ENCODE measurements at places on chromosomes 12 and 14. TPM values are rescaled to one million over a fixed set of nuclear protein-coding genes. Genes with fewer than 3 reads are reported as not detected.
A peak's percentile ranks its signal among the peaks of the same experiment; 100 is the strongest.

The SYCP3 gene
- total RNA-seq, result 0.88 TPM

The NRXN3 gene
- total RNA-seq, result 1.8 TPM

GRCh38 chr12:123744836-123745235 lies 17.3 kb upstream of the DNAH10 start:
- no peak for DNase-seq

GRCh38 chr12:19657732-19658130 lies 218.4 kb downstream of the AEBP2 start:
- DNase-seq, result no peak

The PSMD9 gene
- 33.0 TPM for total RNA-seq

DNA sequence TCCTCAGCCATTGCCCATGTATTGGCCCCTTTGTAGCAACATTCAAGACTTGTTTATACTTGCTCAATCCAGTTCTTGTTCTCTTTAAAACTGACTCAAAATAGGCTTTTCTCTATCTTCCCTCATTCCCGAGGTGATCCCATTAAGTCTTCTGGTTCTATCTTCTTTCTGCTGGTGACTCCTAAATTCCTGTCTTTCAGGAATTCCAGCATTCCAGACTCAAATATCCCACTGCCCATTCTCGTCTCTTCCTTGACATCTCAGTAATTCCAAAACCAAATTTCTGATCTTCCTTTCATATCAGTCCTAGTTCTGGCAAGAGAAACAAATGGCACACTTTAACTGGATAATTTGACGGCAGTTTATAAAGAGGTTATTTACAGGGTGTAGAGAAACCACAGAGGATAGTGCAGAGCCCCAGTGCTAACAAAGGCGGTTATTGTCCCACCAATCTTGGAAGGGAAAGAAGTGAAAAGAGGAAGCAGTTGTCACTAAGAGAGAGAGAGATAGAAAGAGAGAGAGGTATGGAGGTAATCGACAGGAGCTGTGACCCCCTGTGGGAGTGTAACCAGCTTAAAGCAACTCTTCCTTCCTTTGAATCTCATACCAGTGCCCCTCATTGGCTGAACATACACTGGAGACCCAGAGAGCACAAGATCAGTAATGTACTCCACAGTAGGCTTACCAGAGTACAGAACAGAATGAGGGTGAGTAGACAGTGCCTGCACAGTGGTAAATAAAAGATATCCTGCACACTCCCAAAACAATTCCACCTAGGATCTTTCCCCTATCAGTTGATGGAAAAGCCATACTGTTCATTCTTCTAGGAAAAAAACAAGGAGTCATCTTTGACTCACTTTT lies 177.6 kb upstream of the LMNTD1 start:
- no peak for DNase-seq

DNA sequence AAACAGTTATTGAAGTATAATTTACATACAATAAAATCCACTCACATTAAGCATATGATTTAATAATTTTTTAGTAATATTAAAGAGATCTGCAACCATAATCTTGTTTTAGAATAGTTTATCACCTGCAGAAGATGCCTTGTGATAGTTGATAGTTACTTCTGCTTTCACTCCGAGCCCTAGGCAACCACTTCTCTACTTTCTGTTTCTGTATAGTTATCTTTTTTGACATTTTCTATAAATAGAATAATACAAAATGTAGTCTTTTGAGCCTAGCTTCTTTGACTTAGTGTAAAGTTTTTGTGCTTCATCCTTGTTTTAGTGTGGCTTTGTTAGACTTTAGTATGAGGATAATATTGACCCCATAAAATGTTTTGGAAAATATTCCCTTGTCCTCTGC lies 111.0 kb downstream of the MNAT1 start:
- DNase-seq, result peak; percentile 34

- no peak for DNase-seq
These were observed 199.5 kb upstream of the SFSWAP start for GRCh38 chr12:131511391-131511802.

GRCh38 chr14:99177046-99177655 lies 94.8 kb downstream of the BCL11B start:
- DNase-seq, result no peak

GRCh38 chr12:19872621-19873540 lies 433.6 kb downstream of the AEBP2 start:
- no peak for DNase-seq

- DNase-seq, result no peak
These were observed 162.5 kb downstream of the SLC38A4 start for GRCh38 chr12:46663318-46663717.

DNA sequence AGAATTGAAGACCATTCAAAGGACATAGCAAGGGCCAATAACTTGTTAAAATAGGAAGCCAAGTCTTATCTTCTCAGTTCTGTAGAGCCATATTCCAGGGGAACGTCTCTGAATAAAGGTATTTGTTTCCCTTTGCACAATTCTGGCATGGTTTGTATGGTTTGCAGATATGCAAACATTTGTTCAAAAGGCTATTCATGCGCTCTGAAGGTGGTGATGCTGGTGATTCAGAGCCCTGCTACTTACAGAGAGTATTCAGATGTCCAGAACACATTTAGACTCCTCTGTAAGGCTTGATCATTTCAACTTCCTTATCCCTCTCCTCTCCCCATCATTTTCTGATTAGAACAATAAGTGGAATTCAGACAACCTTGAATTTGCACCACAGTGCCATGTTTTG lies 35.9 kb downstream of the SLC4A8 start:
- no peak for DNase-seq

The PITPNM2 gene
- 6.5 TPM for total RNA-seq

DNA sequence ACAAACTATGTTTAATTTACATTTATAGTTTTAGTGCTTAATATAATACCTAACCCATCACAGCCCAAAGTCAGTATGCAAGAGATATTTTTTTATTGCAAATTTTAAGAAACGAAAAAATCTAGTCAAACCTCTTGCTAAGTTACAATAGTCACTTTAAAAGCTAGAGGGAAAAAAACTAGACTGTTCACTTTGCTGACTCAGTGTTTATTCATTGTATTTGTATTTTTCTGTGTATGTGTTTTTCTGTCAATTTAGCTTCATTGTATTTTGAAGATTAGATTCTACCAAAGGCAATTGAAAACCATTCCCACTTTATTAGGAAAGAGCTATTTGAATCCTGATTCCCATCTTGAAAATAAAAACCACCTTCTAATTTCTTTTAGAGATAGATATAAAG lies 891.5 kb downstream of the SLC16A7 start:
- no peak for DNase-seq

The SERPINA12 gene
- total RNA-seq, result not detected

GRCh38 chr12:64587447-64587846 lies 22.8 kb upstream of the RASSF3 start:
- DNase-seq, result no peak

- peak; percentile 66 for DNase-seq
These were observed 25.8 kb downstream of the SNRNP35 start for GRCh38 chr12:123483602-123484248.

- DNase-seq, result no peak
These were observed 1.1 kb upstream of the CLEC2D start for GRCh38 chr12:9668161-9669018.

The KRT83 gene
- total RNA-seq, result not detected

DNA sequence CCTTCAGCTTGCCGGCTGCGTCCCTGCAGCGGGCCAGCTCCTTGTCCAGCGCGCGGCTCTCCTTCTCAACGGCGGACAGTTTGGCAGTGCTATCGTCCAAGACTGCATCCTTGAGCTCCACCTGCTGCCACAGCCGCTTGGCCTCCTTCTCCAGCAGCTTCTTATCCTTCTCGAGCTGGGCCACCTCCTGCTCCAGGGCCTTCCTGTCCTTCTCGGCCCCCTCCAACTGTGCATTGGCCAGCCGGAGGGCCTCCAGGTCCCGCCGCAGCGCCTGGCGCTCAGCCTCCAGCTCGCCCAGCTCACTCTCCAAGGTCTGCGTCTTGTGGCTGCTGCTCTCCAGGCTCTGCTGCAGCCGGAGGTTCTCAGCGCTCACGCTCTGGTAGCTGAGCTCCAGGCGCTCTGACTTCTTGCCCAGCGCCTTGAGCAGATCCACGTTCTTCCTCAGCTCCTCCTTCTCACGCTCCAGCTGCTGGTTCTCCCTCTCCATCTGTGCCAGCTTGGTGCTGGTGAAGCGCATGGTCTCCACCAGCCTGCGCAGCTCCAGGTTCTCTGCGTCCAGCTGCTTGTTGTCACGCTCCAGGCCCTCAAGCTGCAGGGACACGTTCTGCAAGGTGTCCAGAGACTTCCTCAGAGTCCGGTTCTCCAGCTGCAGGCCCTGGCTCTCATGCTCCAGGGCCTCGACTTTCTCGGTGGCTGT lies 68.8 kb upstream of the GPR68 start:
- no peak for DNase-seq

DNA sequence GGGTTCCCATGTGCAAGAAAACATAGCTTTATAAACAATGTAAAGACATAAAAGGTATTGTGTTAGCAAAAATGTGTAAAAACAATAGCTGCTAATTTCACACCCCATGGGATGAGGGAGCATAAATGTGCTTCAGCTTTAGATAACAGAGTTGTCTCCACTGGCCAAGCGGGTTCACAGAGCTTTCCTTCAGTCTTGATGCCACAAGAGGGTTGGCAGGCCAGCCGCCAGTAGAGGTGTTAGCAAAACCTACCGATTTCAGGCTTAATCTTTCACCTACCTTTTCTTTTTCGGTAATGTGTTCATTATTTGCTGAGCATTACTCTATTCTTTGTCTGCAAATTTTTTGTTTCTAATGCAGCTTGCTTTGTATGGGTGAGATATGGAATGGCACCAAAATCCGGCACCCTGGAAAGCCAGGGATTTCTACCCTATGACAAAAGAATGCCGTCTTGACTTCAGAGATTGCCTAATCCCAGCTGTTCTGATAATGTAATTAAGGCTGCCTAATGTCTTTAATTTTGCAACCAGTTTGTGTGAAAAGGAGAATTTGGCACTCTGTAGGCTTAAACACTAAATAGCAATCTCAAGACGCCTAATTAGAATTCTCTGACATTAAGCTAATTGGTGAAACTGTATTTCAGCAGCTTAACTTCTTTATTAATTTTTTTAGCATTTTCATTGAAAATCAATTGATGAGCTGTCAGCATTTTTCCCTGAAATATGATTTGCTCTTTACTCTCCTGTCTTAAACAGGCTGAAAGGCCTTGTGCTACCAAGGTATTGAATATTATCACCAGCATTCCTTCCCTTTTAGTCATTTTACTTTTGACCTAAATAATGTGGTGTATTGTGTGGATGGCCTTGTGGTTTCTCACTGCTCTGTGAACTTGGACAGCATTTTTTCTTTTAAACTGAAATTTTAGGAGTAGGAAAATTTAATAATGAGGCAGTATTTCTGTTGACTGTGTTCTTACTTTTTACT lies 60.7 kb downstream of the POLR3B start:
- DNase-seq, result peak; percentile 19

DNA sequence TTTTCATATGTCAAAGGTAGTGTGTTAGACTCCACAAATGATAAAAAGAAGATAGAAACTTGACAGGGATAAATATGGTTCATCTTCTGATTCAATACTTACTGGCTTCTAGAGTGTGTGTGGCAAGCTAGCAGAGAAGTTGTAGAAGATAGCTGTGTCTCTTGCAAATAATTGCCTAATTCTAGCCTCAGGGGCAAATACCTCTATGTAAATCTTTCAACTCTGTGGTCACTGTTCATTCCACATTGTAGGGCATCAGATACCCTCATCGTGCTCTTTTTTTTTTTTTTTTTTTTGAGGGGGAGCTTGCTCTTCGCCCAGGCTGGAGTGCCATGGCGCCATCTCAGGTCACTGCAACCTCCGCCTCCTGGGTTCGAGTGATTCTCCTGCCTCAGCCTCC lies 1.7 kb downstream of the OLR1 start:
- no peak for DNase-seq

The CALM1 gene
- 227 TPM for total RNA-seq

All from osteoblast (primary cell).